ENCODE measurements at places on chromosomes 4 and X. TPM values are rescaled to one million over a fixed set of nuclear protein-coding genes. Genes with fewer than 3 reads are reported as not detected.

The TLR6 gene
- total RNA-seq: 8.8 TPM

The MAGEE2 gene
- total RNA-seq: 0.74 TPM

The CFAP99 gene
- not detected for total RNA-seq

The RS1 gene
- total RNA-seq: not detected

The SNX25 gene
- total RNA-seq: 32.7 TPM

The GALNTL6 gene
- total RNA-seq: 1.5 TPM

The USP53 gene
- total RNA-seq: 40.8 TPM

The TEX13C gene
- total RNA-seq: not detected

The NMU gene
- 0.79 TPM for total RNA-seq

The SUPT20HL2 gene
- total RNA-seq: not detected

The NPNT gene
- total RNA-seq: 50.6 TPM

The CSAG3 gene
- total RNA-seq: not detected

The MAGEA12 gene
- total RNA-seq: not detected

The ATOH1 gene
- total RNA-seq: not detected
